Effector memory CD8-positive, alpha-beta T cell (primary cell): ENCODE measurements at places on chromosomes 4 and X.
A peak's percentile ranks its signal among the peaks of the same experiment; 100 is the strongest.

- DNase-seq, result no peak
- H3K27ac ChIP-seq, result no peak overlapping the region
- no peaks in the 10 kb centered on the region for H3K36me3 ChIP-seq
- peaks cover 25% of the 10 kb centered on the region for H3K27me3 ChIP-seq
- peaks cover 4% of the 10 kb centered on the region for H3K4me1 ChIP-seq
- H3K4me3 ChIP-seq, result peak overlapping the region; percentile 65
Observed at GRCh38 chr4:3463556-3464348, 646 bp downstream of the DOK7 start.

- H3K4me3 ChIP-seq, result no peak overlapping the region
- peaks cover 36% of the 10 kb centered on the region for H3K27me3 ChIP-seq
- H3K36me3 ChIP-seq, result no peaks in the 10 kb centered on the region
- H3K27ac ChIP-seq, result no peak overlapping the region
- DNase-seq, result no peak
Observed at GRCh38 chr4:119050527-119051090, 85.0 kb upstream of the MYOZ2 start.

DNA sequence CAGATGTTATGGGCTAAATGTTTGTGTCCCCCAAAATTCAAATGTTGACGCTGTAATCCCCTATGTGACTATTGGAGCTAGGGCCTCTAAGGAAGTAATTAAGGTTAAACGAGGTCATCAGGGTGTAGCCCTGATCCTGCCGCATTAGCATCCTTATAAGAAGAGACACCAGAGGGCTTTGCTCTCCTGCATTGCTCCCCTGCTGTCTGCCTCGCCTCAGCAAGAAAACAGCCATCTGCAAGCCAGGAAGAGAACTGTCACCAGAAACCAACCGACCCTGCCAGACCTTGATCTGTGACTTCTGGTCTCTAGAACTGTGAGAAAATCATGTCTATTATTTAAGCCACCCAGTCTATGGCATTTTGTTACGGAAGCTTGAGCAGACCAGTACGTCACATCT is 331.9 kb downstream of the DCTD start:
- no peak for DNase-seq
- H3K27ac ChIP-seq, result no peak overlapping the region
- no peaks in the 10 kb centered on the region for H3K27me3 ChIP-seq
- no peak overlapping the region for H3K4me3 ChIP-seq

DNA sequence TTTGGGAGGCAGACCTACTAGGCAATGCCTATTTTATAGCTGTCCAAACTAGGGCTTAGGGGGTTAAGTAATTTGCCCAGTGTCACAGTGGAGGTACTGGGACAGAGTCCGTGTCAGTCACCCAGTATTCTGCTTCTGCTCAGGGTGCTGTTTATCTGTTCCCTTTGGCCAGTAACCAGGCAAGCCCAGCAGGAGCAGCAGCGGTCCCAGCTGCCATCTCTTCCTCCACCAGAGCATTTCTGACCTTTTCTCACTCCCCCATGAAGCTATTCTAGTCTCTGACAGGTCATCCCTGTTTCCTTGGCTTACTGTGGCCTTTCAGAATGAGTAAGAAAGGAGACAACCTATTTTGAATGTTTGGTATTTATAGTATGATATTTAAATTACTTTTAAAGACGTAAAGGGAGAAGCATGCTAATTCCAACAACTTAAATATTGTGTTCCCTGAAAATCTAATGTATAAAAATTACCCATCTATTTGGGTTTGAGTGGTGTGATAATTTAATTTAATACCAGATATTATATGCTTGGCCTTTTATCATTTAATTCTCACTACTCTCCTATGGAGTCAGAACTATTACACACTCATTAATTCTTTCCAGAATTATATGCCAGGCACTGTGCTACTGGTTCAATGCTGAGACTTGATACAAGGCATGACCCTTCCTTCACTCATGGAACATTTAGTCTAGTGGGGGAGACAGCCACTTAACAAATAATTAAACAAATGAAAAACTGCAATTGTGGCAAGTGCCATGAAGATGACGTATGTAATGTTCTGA is 60.6 kb downstream of the RPS6KA3 start:
- H3K4me1 ChIP-seq, result peaks cover 25% of the 10 kb centered on the region
- no peak for DNase-seq
- peak overlapping the region; percentile 84 for H3K27ac ChIP-seq
- H3K4me3 ChIP-seq, result no peak overlapping the region

DNA sequence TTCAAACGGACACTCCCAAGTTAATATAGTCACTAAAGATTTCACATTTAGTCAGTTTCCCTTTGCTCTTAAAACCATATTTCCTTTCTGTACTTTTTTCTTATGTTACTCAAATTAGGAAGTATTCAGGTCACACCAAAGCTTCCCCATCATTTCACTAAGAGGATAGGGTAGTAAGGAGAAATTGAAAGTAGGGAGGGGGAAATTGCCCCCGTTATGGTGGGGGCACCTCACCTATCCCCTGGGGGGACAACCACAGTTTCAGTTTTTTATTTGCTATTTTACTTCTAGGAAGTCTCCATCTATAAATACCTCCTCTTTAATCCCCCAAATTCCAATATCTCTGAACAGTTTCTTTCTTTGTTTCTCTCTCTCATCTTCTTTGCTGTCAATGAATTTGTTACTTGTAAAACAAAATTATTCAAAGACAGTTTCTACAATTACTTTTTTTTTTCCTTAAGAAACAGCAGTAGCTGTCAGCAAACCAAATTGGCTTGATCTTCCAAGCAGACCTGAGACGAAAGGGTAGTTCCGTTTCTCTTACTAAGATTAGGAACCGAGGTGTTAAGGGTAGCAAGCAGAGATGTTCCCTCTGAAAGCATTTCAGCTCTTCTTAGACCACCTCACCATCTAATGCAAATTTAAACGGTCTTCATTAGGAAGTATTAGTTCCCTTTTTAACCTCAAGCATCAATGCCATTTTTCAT is 160.2 kb upstream of the KLF3 start:
- DNase-seq, result no peak
- H3K27ac ChIP-seq, result peak overlapping the region; percentile 68
- H3K36me3 ChIP-seq, result peaks cover 3% of the 10 kb centered on the region
- peak overlapping the region; percentile 59 for H3K4me3 ChIP-seq

- no peak overlapping the region for H3K4me3 ChIP-seq
- DNase-seq, result no peak
- peaks cover 6% of the 10 kb centered on the region for H3K36me3 ChIP-seq
- H3K4me1 ChIP-seq, result no peaks in the 10 kb centered on the region
- H3K27ac ChIP-seq, result no peak overlapping the region
Observed at GRCh38 chr4:60938621-60939020, 261.5 kb upstream of the ADGRL3 start.

GRCh38 chr4:88445252-88445651 is 11.7 kb upstream of the HERC5 start:
- DNase-seq, result no peak
- H3K4me3 ChIP-seq, result no peak overlapping the region
- peaks cover 9% of the 10 kb centered on the region for H3K4me1 ChIP-seq
- H3K36me3 ChIP-seq, result peaks cover 9% of the 10 kb centered on the region

GRCh38 chr4:26943391-26943790 is 82.8 kb downstream of the STIM2 start:
- peaks cover 65% of the 10 kb centered on the region for H3K4me1 ChIP-seq
- no peak for DNase-seq
- peaks cover 3% of the 10 kb centered on the region for H3K36me3 ChIP-seq
- no peak overlapping the region for H3K4me3 ChIP-seq
